D721Med (cell line): ENCODE measurements at places on chromosomes 2 and 18.

GRCh38 chr2:121705958-121706357, 30.7 kb downstream of the NIFK start:
- DNase-seq: no peak

GRCh38 chr2:223500709-223501108, 101.5 kb downstream of the SCG2 start:
- no peak for DNase-seq

GRCh38 chr2:214649440-214650205, 159.9 kb downstream of the BARD1 start:
- no peak for DNase-seq

GRCh38 chr18:5900262-5900661, 4.9 kb upstream of the TMEM200C start:
- no peak for DNase-seq

GRCh38 chr2:138212434-138212833, 248.2 kb downstream of the HNMT start:
- DNase-seq: no peak

DNA sequence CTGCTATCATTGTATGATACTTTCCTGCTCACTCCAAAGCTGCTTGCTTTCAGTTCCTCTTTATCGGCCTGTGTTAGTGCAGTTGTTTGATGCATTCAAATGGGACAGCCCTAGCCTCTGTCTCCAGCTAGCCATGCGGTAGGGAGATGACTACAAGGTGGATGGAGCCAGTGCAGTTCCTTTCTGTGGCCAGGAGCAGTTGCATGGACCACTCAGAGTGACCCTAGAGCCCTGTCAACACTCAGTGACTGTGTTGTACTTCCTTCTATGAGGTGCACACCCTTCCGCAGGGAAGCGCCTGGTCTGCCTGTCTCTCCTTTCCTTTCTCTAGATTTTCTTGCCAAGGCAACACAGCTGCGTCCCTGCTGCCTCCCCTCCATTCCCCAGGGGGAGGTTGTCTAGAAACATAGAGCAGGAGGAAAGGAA, 33.8 kb downstream of the KCNS3 start:
- no peak for DNase-seq

- no peak for DNase-seq
Measured at GRCh38 chr2:173235947-173236803, 118.5 kb upstream of the CDCA7 start.

GRCh38 chr2:83572400-83572799, 886.7 kb downstream of the SUCLG1 start:
- DNase-seq: no peak

DNA sequence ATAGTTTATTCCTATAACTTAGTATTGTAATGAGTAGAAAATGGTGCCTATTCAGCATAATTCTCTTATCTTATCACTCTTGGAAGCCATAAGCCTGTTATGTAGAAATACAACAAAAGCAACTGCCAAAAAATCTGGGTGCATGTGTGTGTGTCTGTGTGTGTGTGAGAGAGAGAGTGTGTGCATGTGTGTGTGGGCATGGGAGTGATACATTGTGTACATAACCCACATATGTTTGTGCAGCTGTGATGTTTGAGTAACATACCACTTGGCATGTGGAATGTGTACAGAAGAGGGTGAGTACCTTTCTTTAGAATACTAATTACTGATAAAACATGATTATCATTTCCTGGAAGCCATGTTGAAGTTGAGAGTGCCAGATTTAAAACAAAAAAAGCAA, 642.3 kb upstream of the SYT4 start:
- no peak for DNase-seq

GRCh38 chr2:141029428-141030078, 1101.3 kb downstream of the LRP1B start:
- DNase-seq: no peak

DNA sequence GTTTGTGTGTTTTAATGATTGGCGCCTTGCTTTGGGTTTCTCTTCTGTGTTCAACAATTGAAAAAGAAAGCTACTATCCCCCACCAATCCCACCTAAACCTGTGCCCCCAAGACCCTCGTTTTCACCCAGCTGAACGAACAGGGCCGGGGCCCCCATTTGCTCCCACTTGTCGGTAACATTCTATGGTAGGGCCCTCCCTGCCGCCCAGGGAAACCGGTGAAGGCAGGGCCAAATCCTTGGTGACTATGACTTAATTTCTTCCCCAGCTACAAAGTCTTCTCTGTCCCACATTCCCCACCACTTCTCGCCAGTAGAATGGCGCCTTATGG, 598 bp upstream of the SNRNP200 start:
- no peak for DNase-seq

- DNase-seq: no peak
Measured at GRCh38 chr18:76263046-76264005, 231.7 kb downstream of the ZNF516 start.

DNA sequence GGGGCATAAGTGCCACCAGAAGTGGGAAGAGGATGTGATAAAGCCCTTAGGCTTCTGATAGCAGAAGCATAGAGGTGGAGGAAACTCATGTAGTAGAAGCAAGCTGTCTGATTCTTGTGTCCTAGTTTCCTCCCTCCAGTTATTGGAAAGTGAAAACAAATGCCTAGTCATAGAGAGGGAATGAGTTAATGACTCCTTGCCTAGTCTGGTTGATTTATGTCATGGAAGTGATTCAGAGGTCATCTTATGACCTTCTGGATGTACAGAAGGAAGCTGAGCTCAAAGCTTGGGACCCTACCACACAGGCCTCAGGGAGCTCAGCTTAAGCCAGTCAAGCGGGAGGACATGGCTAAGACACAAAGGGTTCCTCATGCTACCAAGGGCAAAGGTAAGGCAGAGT, 232.2 kb downstream of the THSD7B start:
- DNase-seq: no peak

DNA sequence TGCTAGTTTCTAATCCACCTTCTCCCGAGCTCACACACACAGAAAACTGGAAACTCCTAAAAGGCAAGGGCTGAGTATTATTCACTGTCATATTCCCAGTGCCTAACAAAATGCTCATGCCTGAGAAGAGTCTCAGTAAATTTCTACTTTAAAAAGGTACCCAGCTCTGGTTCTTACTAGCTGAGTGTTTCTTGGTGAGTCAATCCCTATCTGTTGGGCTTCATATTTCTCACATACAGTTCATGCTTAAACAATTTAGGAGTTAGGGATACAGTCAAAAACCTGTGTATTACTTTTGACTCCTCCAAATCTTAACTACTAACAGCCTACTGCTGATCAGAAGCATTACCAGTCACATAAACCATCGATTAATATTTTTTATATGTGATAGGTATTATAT, 204.9 kb downstream of the EN1 start:
- DNase-seq: no peak

DNA sequence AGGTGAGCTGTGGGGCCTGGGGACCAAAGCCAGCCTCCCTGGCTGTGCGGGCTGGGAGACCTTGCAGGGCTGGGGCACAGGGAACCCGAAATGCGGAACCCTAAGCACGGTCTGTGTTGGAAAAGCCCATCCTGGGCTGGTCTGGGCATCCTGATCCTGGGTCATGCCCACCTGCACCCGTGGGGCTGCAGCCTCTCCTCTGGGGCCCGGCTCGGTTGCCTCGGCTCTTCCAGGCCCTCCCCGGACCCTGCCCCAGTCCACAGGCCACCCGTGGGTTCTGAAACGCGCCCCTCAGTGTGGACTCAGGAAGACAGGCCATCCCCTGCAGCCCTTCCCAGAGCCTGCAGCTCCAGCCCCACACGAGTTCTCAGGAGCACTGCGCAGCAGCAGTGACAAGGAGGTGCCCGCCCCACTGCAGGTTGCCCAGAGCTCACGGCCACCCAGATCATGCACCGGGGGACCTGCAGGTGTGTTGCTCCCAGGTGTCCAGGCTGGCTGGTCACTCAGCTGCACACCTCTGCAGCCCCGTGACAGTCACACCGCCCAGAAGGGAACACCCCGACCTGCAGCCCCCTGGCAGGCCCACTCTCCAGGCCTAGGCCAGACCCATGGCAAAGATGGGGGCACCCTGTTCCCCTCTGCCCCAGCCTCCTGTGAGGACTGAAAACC, 12.2 kb upstream of the NFATC1 start:
- peak; percentile 45 for DNase-seq

GRCh38 chr2:75894170-75894569, 183.5 kb upstream of the GCFC2 start:
- DNase-seq: no peak

DNA sequence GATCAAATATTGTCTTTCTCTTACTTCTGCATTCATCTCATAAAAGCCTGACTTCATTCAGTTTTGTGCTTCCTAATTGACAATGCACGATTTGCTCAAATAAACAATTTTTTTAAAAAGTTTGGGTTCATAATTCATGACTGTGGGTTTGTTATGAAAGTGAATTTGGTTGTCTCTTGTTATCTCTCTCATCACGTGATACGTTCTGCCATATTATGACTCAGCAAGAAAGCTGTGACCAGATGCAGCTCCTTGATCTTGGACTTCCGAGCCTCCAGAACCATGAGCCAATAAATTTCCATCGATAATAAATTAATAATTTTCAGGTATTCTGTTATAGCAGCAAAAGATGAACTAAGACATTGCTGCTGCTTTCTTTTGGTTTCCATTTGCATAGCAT, 156.5 kb upstream of the LRATD1 start:
- DNase-seq: no peak

DNA sequence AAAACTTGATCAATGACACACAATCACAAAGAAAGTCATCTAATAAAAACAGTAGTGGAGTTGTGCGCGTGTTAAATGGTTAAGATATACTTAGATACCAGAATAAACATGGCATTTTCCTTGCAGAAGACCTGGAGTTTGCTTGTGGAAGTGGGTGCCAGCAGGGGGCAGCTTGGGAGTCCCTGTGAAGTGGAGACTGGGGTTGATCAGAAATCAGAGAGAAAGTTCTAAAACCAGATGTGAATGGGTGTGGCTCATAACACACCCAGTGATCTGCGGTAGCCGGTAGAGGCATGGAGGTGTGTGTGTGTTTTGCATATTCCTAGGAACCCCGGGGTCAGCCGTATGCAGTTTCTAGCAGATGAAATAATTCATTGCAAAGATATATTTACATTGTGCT, 300.1 kb upstream of the TRIB2 start:
- DNase-seq: no peak

- no peak for DNase-seq
Measured at GRCh38 chr18:21293479-21293878, 51.4 kb downstream of the GREB1L start.

DNA sequence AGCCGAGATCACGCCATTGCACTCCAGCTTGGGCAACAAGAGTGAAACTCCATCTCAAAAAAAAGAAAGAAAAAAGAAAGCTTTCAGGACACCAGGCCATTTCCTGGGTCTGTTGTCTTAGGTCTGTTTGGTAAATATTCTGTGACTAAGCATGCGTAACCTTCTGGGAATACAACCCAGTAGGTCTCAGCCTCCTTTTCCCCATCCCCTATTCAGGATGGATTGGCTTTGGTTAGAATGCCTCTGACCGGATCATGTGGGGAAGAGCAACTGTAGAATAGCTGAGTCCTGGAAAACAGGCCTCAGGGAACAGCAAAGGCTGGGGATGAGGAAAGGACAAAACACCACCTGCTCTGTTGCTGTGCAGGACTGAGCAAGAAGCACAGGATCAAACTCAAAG, 1.6 kb upstream of the PDCL3 start:
- DNase-seq: no peak

- peak; percentile 12 for DNase-seq
Measured at GRCh38 chr2:52107124-52107523, 1075.2 kb upstream of the NRXN1 start.

DNA sequence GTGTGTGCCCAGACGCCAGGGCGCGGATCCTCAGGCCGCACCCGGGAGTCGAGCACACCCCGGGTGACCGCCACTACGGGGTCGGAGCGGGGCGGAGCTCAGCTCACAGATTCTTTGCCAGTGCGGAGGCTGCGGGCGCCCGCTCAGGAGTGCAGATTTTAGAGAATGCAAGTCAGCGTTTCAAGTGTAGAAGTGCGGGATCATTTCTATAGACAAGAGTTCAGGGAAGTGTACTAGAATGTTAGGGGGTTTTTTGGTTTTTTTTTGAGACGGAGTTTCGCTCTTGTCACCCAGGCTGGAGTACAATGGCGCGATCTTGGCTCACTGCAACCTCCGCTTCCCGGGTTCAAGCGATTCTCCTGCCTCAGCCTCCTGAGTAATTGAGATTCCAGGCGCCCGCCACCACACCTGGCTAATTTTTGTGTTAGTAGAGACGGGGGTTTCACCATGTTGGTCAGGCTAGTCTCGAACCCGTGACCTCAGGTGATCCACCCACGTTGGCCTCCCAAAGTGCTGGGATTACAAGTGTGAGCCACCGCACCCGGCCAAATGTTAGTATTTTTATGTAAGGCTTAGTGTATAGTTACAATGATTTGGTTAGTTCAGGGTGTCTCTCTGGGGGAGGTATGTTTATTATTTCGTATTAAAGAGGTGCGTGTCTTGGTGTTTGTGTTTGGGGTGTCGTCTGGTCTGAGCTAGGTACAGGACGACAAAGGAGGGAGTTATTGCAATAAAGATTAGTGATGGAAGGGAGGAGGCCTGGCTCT, 619 bp upstream of the FAM168B start:
- no peak for DNase-seq

- DNase-seq: no peak
Measured at GRCh38 chr18:34709750-34710441, at the start of gene DTNA. Gene DTNA, plus strand, starts transcription at chr18:34710298. Its CDS starts 45,679 bp downstream, at chr18:34755977.

- no peak for DNase-seq
Measured at GRCh38 chr2:125643585-125643984, 1012.4 kb upstream of the GYPC start.

GRCh38 chr2:236565879-236566402, 3.7 kb upstream of the ACKR3 start:
- DNase-seq: no peak

- no peak for DNase-seq
Measured at GRCh38 chr2:64404002-64404731, 49.8 kb upstream of the LGALSL start.

DNA sequence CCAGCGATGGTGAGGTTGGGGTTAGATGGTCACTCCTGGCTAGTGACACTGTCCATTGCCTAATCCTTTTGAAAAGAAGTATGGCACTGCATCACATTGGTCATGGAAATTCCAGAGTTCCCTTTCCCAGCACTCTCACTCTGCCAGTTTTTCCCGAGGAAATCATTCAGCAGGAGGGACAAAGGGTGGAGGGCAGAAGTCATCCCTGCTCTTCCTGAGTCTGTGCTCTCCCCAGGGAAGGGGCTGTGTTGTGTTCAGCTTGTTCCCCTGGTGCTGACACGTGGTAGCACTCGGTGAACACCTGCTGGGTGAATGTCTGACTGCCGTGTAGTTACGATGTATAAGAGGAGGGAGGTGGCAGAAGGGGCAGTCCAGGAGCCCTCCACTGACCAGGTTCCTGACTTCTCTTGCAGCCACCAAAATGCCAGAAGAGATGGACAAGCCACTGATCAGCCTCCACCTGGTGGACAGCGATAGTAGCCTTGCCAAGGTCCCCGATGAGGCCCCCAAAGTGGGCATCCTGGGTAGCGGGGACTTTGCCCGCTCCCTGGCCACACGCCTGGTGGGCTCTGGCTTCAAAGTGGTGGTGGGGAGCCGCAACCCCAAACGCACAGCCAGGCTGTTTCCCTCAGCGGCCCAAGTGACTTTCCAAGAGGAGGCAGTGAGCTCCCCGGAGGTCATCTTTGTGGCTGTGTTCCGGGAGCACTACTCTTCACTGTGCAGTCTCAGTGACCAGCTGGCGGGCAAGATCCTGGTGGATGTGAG, 21.6 kb downstream of the STEAP3 start:
- DNase-seq: no peak

GRCh38 chr2:54673501-54673998, 49.9 kb upstream of the EML6 start:
- no peak for DNase-seq

- no peak for DNase-seq
Measured at GRCh38 chr2:165245081-165245793, 6.0 kb downstream of the SCN2A start.
